ENCODE measurements at places on chromosomes 6 and 20. TPM values are rescaled to one million over a fixed set of nuclear protein-coding genes. Genes with fewer than 3 reads are reported as not detected.

GRCh38 chr6:147109707-147110106, 94.5 kb upstream of the STXBP5 start:
- DNase-seq = no peak

The FOXF2 gene
- total RNA-seq = 15.4 TPM

- peak; percentile 20 for DNase-seq
Observed at GRCh38 chr6:75495011-75495410, 1.4 kb upstream of the FILIP1 start.

- DNase-seq = peak; percentile 85
Observed at GRCh38 chr6:26158581-26159356, 71.5 kb downstream of the HFE start.
